ENCODE measurements at places on chromosomes 7 and 10.

DNA sequence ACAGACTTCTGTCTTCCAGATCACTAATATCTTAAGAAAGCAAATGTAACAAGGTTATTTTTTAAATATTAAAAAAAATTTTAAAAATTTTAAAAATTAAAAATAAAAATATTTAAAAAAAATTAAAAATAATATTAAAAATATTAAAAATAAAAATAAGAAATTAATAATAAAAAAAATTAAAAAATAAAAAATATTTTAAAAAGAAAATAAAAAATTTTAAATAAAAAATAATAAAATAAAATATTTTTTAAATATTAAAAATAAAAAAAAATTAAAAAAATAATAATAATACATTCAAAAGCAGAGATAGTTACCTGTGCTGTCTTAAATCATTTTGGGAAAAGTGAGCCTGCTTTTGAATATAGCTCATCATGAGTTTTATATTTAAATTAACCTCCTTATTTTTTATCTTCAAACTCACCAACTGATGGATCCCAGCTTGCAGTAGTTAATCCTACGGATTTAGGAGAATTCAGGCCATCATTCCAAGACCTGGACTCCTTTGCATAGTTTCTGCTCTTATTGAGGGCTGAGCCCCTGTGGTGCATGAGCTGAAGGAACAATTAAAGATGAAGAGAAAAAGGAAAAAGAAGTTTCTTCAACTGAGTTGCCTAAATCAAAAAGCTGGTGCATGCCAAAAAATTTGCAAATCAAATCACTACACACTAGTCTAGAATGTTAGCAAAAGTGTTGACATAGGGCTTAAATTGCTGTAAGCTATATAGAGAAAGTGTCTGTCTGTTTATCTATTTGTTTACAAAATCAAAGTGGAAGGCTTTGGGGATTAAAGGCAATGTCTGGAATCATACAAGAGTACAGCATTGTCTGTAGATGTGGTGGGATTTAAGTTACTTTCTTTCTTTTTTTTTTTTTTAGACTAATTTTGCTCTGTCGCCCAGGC lies 50.5 kb upstream of the ZNF438 start:
- DNase-seq: no peak

DNA sequence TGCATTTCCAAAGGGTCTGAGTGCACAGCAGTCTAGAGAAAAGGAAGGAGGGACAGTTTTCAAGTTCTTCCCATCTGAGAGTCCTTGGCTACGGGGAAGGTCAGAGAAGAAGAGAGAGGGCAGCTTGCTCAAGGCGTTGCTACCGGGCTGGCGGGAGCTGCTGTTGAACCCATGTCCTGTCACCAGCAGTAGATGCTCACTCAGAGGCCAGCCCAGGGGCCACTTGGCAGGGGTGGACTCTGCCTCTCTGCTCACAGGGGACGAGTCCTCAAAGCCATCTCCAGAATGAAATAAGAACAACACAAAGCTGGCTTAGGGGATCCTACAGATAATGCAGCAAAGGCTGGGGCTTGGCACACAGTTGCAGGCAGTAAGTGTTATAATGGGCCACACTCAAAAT lies 231.5 kb downstream of the TNS3 start:
- no peak for DNase-seq

GRCh38 chr7:43686991-43687390 lies 42.3 kb downstream of the COA1 start:
- no peak for DNase-seq

- DNase-seq: no peak
Measured at GRCh38 chr10:9069136-9069535, 1014.6 kb downstream of the GATA3 start.

DNA sequence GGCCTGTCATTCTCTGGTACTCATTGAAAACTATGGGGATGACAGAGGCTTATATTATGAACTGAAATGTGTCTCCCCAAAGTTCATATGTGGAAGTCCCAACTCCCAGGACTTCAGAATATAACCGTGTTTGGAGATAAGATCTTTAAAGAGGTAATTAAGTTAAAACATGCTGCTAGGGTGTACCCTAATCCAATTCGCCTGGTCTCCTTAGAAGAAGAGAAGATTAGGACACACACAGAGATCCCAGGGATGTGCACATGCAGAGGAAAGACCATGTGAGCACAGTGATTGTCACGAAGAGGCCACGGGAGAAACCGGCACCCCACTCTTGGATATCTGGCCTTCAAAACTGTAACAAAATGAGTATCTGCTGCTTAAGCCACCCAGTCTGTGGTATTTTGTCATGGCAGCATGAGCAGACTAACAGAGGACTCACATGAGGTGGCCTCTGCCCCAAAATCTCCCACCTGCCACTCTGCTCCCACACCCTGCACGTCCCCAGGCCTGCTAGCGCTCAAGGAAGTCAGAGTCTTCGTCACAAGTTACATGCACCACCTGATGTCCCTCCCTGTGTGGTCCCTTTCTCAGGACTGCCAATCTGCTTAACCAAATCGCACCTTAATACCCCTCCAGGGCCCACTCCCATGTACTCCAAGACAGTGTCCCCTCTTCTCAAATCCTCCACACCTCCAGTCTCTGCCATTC lies 26.8 kb downstream of the PLAC9 start:
- no peak for DNase-seq

DNA sequence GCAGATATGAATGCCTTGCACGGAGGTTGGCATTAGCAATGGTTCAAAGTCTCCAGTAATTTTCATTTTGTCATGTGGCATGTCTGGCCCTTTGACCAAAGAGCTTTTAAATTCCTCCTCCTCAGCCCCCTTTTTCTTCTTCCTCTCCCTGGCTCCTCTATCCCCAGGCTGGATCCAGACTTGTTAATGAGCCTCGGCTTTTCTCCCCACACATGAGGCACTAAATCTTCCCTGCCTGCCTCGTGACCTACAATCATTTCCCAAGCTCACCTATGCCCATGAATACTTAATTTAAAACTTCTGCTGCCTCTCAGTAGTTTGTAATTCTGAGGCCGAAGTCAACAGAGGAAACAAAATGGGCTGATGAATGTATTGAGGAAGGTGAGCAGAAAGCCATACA lies 23.3 kb upstream of the LRRC4 start:
- no peak for DNase-seq

- DNase-seq: peak; percentile 43
Measured at GRCh38 chr10:33291053-33291592, 43.3 kb downstream of the NRP1 start.

- no peak for DNase-seq
Measured at GRCh38 chr10:7263616-7264015, 147.2 kb downstream of the SFMBT2 start.

GRCh38 chr10:58972576-58973234 lies 203.7 kb upstream of the PHYHIPL start:
- DNase-seq: no peak

DNA sequence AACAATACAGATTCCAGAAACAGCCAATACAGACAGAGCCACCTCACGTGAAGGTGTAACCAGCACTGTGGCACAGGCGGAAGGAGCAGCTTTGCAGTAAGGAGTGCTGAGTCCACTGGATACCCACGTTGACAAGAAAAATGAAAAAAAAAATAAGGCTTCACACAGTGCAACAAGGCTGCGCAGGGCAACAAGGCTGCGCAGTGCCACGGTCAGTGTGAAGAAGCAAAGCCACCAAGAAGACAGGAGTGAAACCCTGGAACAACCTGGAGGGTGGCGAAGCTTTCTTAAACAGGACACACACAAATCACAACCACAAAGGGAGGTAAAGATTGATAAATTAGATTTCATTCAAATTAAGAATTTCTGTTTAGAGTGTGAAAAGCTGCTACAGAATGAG lies 204.0 kb downstream of the MAD1L1 start:
- no peak for DNase-seq

DNA sequence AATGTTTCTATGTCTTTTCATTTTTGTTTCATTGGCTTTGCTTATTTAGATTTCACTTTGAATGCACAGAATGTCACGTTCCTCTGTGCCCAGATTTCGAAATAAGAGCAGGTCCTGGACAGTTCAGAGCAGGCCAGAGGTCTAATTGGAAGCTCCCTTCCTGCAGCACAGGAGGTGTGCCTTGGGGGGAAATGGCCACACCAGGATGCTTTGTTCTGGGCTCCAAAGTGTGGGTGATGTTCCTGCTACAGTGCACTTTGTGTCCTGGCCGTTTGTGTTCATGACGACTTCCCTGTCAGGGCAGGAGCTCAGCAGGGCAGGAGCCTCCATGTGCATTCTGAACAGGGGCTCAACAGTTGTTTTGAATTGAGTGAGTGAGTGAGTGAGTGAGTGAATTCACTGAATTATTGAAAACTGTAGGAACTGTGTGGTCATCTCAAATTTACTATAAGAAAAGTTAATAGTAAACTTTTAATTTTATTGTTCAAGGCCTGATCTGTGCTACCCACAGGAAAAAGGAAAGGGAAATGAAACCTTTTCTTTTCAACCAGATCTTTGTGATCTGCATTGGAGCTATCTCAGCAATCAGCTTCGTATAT lies 109.5 kb upstream of the GJD4 start:
- no peak for DNase-seq

- no peak for DNase-seq
Measured at GRCh38 chr7:45459476-45459875, 114.7 kb upstream of the ADCY1 start.

Measured in AG04450 (cell line).